ENCODE measurements at places on chromosomes 1 and 21.

- peak; percentile 90 for DNase-seq
Observed at GRCh38 chr1:59150577-59151386, 146.1 kb upstream of the FGGY start.

- no peak for DNase-seq
Observed at GRCh38 chr1:205935869-205936268, 7.4 kb downstream of the SLC26A9 start.

DNA sequence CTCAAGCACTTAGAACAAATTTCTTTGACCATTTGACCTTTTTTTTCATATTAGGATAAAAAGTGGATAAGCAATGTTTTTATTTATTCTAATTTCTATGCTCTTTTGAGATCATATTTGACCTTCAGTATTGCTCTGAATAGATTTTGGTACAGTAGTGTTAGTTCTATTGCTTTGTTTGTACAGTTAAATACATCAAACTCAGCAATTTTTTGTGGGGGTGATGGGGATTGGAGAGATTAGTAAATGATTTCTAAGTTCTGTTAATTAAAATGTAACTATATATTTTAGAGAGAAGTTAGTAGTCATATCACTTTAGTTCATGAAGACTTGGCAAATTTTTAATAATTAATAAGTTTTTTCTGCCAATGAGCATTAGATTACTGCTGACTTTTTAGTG lies 2.4 kb upstream of the GPR52 start:
- DNase-seq: no peak

GRCh38 chr1:9271861-9272595 lies 20.7 kb upstream of the SPSB1 start:
- no peak for DNase-seq

DNA sequence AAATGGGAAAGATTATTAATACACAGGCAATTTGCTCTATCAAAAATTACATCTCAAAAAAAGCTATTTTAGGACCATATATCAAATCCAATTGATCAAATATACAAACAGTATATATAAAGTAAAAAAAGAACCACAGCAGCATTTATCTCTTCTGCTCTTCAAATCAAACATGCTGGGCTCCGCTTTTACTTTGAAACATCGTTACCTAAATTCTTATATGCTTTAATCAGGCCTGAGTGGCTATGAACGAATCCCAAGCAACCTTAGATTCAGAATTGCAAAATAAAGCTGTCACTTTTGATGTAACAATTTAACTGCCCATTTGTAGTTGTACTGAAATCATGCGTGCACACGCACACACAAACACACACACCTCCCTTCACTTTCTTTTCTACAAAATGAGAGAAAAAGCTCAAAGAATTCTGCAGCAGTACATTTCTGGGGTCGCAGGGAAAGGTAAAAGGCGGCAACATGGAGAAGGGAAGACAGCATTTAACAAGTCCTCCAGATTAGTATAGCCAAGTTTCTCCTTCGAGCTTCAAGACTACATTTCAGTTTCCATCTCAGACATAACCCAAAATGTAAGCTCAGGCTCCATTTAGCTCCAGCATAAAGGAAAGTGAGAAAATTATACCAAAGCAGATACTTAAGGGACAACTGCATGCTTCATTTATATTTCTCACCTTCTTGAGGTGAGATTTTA lies 92.2 kb upstream of the TTC39A start:
- DNase-seq: no peak

- DNase-seq: no peak
Observed at GRCh38 chr1:228376651-228377631, 29.7 kb downstream of the TRIM11 start.

GRCh38 chr1:23824711-23825075 lies 536 bp downstream of the HMGCL start:
- DNase-seq: no peak

- DNase-seq: no peak
Observed at GRCh38 chr1:69569576-69570328, 2.0 kb downstream of the LRRC7 start.

GRCh38 chr1:178496410-178497135 lies at the start of gene CLEC20A:
TSS of gene CLEC20A (minus strand) at chr1:178496964. CDS start at chr1:178496939, 25 bp downstream.
- peak; percentile 78 for DNase-seq

DNA sequence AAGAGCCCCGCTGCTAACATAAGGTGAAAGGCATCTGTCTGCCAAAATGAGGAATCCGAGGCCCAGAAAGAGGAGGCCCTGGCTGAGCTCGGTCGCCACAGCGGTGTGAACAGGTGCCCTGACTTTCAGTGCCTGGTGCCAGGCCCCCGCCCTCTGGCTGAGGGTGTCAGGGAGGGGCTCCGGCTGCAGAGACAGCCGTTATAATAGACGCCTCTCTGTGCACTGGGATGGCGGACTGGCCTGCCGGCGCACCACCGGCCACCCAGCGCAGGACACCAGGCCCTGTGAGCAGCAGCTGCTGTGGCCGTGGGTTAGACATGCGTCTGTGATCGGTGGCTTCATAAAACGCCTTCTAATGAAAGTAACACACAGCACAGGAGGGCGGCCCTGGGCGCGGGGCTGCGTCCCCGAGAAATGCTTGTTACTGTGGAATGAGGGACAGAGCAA lies 51.4 kb upstream of the ACTRT2 start:
- DNase-seq: no peak

DNA sequence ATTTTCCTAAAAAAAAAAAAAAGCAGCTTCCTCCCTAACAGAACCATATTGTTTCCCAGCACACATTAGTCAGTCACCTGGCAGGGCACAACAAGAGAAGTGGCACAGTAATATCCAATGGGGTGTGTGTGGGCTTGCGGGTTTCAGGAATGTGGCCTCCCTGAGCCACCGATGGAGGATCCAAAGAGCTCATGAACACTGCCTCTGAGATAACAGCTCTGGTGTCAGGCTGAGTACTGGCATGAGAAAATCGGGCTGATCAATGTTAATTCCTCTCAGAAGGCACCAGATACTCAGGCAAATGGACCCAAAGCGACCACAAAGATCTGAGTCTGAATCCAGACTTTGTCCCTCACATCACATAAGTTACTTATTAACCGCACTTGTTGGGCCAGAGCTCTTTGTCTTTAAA lies 2.2 kb upstream of the LYPD8 start:
- peak; percentile 42 for DNase-seq

- DNase-seq: no peak
Observed at GRCh38 chr1:198001776-198002408, 84.7 kb downstream of the LHX9 start.

DNA sequence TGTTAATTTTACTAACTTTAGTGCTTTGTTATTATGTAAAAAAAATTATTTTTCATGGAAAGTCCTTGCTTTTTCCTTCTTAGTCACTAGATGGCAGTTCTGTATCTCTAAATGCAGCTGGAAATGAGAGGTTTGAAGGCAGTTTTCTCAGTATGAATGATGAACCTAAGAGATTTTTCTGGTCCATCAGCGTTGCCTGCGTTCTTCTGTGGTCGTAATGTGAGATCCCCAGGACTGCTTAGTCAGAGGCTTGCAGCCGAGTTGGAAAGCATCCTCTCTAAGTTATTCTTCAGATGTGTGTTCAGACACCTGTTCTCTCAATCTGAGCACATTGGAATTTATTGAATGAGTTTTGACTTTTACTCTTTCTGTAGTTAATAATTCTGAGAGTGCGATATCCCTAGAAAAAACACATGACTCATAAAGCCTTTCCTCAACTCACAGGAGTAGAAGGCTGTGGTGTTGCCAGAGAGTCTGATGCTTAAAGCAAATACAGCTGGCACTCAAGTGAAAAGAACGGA lies 99.3 kb downstream of the FMN2 start:
- no peak for DNase-seq

- DNase-seq: peak; percentile 62
Observed at GRCh38 chr1:7224644-7225043, 439.4 kb downstream of the CAMTA1 start.

DNA sequence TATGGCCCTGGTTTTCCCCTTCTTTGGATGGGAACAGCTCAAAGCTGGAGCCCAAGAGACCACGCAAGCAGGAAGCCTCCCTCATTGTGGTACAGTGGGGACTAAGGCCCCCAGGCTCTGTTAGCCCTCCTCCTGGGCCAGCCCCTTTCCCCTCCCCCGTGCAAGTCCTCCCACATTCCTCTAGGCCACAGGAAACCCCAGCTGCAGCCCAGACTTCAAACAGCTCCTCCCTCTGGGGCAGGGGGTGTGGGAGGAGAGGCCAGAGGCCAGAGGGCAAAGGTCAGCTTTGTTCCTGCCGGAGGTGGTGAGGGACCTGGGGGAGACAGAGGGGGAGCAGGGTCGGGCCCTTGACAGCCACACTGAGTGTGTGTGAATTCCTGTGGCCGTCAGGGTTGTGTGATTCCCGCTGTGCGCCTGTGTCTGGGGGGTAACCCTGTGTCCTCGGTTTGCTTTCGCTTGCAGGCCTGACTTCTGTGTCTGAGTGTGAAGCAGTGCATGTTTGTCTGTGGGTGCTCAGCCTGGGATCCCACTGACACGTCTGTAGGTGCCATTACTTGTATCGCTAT lies 3.4 kb upstream of the AHDC1 start:
- no peak for DNase-seq

DNA sequence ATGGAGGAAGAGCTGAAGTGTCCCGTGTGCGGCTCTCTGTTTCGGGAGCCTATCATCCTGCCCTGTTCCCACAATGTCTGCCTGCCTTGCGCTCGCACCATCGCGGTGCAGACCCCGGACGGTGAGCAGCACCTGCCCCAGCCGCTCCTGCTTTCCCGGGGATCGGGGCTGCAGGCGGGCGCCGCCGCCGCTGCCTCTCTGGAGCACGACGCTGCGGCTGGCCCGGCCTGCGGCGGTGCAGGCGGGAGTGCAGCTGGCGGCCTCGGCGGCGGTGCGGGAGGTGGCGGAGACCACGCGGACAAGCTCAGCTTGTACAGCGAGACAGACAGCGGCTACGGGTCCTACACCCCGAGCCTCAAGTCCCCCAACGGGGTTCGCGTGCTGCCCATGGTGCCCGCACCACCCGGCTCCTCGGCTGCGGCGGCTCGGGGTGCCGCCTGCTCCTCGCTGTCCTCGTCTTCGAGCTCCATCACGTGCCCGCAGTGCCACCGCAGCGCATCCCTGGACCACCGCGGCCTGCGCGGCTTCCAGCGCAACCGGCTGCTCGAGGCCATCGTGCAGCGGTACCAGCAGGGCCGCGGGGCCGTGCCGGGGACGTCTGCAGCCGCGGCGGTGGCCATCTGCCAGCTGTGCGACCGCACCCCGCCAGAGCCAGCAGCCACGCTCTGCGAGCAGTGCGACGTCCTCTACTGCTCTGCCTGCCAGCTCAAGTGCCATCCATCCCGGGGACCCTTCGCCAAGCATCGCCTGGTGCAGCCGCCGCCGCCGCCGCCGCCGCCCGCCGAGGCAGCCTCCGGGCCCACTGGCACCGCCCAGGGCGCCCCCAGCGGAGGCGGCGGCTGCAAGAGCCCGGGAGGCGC lies 1.3 kb downstream of the TRIM67 start:
- no peak for DNase-seq

DNA sequence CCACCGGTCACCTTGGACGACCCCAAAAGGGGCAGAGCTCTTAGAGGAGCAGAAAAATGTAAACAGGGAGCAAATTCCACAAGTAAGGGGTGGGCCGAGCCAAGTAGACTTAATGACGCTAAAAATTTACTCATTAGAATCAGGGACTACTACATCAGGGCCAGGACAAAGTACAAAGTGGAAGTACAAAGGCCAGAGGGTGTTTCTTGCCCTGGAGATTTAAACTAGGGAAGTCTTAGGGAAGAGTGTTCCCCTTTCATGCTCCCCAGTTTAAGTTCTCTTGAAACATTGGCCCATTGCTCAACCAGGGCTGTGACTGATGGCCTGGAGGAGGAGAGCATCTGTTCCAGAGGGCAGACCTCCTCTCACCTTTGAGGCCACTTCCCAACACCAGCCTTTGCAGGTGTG lies 48.6 kb downstream of the BACH1 start:
- no peak for DNase-seq

DNA sequence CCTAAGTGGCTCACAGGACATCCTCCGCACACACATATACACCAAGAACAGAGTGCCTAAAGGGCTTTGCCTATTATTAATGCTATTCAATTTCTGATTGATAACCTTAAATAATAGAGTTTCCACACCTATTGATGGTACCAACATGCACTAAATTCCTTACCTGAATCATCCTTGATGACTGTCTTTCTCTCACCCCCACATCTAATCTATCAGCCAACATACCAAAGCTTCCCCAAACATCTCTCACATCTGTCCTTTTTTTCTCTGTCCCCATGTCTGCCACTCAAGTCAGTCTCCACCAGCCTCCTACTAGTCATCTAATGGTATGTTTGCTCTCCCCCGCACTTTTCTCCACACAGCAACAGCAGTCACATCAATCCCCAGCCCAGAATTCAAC lies 174.4 kb downstream of the DSCAM start:
- no peak for DNase-seq

DNA sequence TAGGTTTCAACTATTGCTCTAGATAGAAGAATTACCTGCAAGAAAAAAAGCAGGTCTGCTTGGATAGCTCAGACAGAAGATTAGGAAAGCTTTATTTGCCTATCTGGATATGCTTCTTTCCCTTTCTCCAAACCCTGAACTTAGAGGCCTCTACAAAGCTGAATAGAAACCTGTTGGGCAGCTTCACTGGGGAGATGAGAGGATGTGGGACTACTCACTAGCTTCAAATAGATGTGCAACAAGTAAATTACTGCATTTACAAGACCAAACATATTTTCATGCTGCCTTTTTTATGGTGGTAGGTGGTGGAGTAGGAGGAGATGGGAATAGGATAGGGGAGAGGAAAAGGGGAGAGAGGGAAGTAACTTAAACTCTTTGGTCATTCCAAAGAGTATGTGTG lies 6.4 kb downstream of the CLCA2 start:
- DNase-seq: no peak

DNA sequence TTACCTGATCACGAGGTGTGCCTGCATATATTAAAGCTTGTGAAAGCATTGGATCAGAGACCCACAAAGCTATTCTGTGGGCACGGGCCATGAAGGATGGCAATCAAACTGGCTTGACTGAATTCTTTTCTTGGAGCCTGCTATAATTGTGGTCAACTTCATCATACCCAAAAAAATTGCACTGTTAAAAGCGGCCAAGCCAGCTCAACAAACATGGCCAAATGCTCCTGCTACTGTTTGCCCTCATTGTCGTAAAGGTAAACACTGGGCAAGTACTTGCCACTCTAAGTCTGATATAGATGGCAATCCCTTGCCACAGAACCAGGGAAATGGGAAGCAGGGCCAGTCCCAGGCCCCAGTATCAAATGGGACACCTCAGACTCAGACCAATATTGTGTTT lies 6.6 kb upstream of the GSTM5 start:
- DNase-seq: no peak

DNA sequence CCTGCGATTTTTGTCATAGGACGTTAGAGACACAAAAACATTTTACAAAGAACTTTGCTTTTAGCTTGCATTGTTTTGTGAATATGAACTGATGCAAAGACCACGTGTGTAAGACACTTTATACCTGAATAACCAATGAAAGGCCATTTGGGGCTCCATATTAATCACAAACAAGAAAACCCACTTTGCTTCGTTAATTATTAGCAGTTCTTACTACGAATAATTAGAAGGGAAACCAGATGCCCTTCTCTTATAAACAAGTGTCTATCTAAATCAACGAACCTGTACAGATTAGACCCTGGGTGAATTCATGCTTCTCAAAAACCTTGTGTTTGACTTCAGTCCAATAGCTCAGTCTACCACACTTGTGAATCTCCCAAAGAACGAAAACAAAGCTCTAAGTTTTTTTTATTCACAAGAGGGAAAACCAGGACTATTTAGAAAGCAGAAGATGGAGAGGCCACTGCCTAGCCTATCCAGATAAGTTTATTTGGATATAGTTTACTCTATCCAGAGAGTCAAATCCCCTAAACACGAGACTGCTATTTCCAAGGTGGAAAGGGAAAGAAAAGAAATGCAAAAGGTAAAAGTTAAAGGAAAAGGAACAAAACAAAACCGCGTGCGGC lies 897 bp downstream of the CYYR1 start:
- DNase-seq: no peak

- DNase-seq: no peak
Observed at GRCh38 chr1:213939888-213940287, 47.9 kb upstream of the PROX1 start.
